ENCODE measurements at places on chromosomes 12 and 14.

DNA sequence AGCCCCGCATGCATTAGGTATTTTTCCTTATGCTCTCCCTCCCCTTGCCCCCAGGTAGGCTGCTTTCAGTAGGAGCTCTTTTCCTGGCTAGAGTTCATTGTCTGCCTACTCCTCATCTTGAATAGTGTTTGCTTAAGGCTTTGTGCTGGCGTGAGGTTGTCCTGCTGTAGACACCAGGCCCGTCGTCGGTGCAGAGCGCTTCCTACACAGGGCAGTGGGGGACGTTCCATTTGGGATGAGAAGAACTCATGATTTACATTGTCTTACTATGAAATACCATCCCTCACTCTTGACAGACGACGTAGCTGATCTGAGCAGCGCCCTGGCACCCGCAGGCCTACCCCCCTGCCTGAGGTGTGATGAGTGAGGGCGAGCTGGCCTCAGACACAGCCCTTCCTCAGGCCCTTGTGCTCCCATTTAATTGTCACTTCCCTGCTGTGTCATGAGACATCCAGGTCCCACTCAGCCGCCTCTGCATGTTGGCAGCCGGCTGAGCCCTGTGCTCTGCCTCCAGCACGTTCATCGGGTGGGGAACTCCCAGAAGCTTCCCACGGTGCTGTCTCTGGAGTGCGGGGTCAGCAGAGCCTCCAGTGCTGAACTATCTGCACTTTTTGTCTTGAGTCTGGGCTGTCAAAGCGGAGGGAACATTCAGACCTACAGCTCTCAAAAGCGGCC is 76.0 kb downstream of the WDR20 start:
- DNase-seq: no peak

DNA sequence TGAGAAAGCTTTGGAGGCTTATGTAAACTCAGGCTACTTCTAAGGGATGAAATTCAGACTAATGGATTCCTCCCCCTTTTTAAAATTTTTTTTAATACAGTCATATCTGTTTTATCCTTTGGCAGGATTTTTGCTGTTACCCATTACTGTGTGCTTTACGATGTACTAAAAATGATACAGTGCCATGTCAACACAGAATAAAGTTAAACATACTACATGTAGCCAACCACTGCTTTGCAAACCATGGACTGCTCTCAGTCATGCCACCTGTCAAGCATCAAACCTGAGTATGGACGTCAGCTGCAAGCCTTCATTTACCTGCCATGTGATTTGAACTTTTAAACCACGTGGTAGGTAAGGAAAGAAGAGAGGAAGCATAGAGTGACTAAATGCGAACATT is 325.8 kb downstream of the FUT8 start:
- DNase-seq: no peak

GRCh38 chr12:69396041-69396440 is 36.5 kb downstream of the YEATS4 start:
- no peak for DNase-seq

DNA sequence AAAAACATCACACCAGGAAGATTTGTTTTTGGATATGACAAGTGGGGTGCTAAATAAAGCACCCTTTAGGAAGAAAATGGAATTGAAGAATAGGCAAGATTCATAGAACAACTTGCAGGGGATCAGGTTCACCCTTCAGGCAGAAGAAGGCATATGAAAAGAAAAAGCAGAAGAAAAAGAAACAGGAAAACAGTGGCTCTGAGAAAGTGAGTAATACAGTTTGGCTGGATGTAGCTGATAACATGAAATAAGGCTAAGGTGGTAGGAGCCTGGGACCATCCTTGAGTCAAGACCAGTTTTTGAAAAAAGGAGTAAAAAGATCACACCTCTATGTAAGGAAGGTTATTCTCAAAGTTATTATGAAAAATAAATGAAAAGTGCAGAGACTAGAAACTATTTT is 42.4 kb downstream of the TRIP11 start:
- DNase-seq: no peak

DNA sequence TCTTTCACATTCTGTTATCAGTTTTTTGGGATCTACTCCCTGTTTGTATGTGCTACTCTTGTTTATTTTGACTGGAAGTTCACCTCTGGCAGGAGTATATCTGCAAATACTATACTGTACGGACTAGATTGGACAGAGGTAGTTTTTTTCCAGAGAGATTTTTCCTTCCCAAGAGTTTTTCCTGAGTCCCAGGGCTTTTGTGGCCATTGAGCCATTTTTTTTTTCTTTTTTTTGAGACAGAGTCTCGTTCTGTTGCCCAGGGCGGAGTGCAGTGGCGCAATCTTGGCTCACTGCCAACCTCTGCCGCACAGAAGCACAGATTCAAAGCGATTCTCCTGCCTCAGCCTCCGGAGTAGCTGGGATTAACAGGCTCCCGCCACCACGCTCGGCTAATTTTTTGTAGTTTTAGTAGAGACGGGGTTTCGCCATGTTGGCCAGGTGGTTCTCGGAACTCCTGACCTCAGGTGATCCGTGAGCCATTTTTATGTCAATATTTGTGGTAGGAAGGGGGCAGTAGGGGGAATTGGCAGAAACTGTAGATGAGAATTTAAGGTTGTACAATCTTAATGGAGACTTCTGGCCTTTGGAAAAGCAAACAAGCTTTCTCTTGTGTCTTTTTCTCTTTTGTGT is 19.4 kb downstream of the KTN1 start:
- no peak for DNase-seq
